ENCODE measurements at places on chromosomes 11 and 22.

DNA sequence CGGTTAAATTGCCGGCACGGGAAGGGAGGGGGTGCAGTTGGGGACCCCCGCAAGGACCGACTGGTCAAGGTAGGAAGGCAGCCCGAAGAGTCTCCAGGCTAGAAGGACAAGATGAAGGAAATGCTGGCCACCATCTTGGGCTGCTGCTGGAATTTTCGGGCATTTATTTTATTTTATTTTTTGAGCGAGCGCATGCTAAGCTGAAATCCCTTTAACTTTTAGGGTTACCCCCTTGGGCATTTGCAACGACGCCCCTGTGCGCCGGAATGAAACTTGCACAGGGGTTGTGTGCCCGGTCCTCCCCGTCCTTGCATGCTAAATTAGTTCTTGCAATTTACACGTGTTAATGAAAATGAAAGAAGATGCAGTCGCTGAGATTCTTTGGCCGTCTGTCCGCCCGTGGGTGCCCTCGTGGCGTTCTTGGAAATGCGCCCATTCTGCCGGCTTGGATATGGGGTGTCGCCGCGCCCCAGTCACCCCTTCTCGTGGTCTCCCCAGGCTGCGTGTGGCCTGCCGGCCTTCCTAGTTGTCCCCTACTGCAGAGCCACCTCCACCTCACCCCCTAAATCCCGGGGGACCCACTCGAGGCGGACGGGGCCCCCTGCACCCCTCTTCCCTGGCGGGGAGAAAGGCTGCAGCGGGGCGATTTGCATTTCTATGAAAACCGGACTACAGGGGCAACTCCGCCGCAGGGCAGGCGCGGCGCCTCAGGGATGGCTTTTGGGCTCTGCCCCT, 529 bp upstream of the CCND1 start:
- DNase-seq, result no peak

DNA sequence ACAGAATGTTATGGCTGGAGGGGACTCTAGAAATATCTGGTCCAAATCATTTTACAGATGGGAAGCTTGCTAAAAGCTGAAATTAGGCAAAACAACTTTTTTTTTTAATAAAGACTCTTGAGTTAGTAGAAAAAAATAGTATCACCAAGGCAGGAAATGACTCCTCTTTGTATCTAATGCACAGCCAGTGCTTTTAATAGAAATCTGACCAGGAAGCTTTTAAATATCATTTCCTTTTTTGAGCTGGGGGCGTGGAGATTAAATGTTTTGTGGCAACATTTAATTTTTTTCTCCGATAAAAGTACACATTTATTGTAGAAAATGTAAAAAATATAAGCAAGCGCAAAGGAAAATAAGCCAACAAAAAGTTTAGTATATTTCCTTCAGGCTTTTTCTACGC, 22.5 kb downstream of the TRAF6 start:
- DNase-seq, result no peak

DNA sequence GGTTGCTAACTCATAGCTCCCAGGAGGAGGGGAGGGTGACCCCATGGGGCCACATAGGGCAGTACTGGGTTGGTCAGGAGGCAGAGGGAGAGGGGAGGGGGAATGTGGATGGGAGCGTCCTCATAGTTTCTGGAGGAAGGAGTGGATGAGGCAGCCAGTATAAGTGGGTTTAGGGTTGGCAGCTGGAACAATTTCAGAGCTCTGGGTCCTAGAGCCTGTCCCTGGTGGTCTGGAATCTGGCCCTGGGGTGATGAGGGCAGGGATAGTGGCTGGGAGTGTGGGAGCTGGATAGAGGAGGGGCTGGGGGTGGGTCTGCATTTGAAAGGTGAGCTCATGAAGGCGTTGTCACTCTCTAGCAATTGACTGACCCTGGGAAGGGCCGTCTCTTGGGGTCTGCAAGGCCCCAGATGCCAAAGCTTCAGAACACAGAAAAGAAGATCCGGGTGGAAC, 5.3 kb upstream of the MRGPRG start:
- no peak for DNase-seq

GRCh38 chr22:34914846-34915245, 151.1 kb upstream of the ISX start:
- no peak for DNase-seq

DNA sequence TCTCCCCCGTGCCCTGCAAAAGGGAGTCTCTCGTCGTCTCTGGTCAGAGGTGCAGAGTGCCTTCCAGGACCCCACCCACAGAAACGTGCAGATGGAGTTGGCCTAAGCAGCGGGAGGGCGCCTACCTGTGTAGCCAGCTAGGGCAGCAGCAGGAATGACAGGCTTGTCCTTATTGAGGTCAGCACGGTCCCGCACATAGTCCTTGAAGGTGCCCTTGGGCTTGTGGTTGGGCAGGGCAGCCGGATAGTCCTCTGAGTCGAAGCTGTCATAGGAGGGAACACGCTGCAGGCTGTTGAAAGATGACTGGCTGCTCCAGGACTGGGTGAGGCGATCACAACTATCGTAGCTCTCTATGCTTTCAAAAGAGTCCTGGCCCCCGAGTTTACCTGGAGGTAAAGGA, 107.3 kb downstream of the ETS1 start:
- no peak for DNase-seq

GRCh38 chr22:27138471-27138870, 481.1 kb downstream of the MIAT start:
- DNase-seq, result no peak

- DNase-seq, result peak; percentile 46
These were observed 1.5 kb downstream of the MS4A8 start for GRCh38 chr11:60700689-60701468.

DNA sequence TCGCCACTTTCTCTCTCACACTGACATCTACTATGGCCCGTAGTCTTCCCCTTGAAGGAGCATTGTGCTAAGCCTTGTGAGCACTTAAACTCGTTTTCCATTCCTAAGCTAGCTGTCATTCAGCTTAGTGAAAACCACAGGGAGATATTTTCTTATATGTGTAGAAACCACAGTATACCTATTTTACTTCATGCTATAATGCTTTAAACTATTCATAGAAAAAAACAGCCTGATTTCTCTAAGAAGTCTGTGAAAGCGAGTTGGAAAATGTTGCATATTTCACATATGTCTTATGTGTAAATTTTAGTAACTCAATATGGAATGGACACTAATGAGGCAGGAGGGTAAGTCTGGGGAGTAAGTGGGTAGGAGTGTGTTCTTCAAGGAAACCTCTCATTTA, 194.3 kb upstream of the CTSC start:
- DNase-seq, result no peak

DNA sequence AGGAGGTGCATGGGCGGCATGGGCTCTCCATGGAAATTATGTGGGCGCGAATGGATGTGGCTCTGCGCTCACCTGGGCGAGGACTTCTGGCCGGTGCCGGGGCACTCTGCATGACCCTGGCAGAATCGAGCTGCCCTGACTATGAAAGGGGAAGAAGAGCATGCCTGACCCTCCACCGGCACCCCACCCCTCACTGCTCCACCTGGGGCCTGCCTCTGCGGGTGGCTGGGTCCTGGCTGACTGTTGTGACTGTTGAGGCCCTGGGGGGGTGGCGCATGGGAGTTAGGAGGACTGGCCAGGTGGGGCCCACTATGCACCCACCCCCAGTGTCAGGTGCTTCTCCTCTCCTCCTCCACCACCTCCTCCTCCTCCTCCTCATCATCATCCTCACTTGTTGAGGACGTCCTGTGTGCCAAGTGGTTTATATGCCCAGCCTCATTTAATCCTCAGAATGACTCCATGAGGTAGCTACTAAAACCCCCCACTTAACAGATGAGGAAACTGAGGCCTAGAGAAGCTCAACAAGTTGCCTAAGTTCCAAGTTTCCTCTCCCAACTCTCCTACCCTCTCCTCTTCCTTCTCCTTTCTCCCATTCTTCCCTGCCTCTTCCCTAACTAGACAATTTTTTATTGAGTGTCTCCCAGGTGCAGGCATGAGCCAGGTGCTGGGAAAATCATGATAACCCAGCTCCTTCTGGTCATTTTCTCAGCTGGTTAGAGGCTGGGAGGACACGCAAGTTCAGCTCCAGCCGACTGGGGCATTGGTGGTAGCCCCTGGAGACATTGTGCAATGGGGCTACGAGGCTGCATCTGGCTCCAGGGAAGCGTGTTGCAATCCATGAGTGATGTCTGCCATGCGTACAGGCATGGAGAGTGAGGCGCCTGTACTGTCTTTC, 2.3 kb downstream of the MYEOV start:
- no peak for DNase-seq

DNA sequence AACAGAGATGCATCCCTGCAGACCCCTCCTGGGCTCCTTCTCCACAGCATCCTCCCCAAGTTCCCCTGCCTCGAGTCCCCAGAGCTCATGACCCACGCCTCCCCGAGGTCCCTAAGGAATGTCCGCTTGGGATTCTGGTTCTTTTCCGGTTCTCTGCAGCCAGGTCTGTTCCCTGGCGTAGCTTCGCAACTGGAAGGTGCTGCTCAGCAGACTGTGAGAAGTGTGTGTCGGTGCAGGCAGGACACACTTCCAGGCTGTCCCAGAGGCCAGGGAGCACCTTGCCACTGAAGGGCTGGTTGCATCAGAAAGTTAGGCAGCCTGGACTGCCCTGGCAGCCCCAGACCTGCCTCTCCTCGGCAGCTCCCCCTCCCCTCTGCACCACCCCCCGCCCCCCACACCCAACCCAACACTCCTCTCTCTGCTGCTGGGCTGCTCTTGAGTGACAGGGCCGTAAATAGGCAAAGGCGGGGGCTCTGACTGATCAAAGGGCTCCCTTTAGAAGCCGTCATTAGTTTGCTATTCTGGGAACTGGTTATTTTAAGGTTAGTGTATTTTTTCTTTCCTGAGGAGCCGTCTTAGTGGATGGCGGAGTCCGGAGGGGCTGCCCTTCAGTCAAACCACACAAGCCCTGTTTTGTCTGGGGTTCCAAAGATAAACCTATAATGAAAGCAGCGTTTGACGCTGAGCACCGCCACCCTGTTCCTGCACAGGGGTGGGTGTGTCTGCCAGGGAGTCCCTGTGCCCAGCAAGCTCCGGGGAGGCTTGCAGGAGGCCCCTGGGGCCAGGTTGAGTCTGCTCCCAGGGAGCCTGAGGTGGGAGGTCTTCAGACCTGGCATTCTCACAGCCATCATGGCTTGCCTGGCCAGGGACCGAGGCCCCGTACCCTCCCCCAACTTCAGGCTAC, 88.6 kb upstream of the KCNQ1OT1 start:
- DNase-seq, result peak; percentile 93

DNA sequence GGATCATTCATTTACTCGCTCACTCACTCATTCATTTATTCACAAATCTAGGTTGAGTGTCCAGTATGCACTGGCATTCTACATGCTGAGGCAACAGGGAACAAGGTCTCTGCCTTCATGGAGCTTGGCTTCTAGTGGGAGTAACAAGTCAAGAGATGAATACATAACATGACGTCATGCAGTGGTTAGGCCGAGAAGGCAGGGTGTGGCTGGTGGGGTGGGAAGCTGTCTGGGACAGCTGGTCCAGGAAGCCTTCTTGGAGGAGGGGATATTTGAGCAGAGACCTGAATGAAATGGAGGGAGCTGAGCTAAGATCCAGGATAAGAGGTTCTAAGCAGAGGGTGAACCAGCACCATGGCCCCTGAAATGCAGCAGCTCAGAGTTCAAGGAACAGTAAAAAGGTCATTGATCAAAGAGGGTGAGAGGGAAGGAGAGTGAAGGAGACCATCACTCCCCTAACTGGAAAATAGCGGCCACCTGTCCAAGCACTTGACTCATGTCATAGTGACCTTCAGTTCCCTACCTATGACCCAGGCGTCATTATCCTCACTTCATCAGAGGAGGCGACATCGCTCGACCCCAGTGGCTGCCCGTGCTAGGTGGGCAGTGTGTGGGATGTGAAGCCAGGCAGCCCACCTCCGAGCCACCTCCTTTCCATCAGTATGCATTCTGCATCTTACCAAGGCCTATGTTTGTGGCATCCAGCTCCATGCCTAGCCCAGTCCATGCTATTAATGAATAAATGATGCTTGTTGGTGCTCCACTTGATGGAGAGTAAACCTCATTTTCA, 105.0 kb downstream of the TSPAN18 start:
- DNase-seq, result no peak

DNA sequence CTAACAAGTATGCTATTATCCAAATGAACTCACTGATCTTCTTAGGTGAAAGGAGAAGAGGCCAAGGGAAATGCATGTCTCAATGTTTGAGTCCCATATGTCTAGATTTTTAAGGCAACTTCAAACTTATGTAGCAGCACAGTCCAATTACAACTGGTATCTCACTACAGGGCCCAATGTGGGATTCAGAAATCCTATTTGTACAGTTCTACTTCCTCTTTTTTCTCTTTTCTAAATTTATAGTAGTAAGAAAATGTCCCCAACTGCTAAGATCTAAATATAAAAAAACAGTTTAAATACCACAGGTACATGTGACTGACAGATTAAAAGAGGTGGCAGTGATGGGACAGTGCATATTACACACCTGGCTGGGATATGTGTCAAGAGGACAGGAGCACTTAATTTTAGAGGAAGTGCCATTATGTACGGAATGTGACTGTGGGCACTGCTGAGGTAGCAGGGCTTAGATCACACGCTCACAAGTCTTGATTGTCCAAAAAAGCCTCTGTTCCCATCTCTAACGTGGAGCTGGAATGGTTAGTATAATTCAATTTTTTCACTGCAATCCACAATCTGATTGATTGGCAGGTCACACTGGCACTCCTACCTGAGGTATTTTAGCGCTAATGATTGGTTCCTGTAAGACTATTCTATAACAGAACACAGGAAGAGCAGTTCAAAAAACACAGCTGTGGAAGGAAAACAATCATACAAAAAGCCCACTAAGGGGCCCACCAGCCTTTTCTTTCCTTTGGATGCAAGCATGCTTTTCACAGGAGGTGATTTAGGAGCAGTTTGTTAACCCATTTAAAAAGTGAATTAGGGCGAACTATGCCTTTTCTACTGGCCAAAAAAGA, 34.6 kb downstream of the APOL5 start:
- DNase-seq, result no peak

- no peak for DNase-seq
These were observed 154.3 kb downstream of the CACNA1I start for GRCh38 chr22:39724857-39725256.

- DNase-seq, result no peak
These were observed 18.3 kb upstream of the CRY2 start for GRCh38 chr11:45828996-45829395.

DNA sequence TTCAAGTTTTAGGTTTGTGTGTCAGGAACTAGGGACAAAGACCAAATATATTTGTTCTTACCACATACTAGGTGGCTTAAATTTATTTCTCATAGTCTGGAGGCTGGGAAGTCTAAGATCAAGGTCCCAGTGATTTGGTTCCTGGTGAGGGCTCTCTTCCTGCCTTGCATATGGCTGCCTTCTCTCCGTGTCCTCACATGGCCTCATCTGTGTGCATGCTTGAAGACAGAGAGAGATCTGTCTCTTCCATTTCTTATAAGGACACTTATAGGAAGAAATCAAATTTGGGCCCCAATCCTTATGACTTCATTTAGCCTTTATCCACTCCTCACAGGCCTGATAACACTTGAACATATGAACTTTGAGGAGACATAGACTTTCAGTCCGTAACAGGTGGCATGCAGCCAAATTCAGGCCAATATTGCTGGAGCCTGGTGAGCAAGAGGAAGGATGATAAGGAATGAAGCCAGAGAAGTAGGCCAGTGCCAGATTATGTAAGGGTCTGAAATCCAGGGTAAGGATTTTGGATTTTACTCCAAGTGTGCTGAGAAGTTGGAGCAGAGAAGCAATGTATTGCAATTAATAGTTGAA, 35.1 kb downstream of the TTC17 start:
- DNase-seq, result no peak

GRCh38 chr22:42726811-42727210, 6.1 kb upstream of the A4GALT start:
- DNase-seq, result no peak
